Fibroblast of the conjunctiva (primary cell): ENCODE measurements at places on chromosomes 3 and 15.

DNA sequence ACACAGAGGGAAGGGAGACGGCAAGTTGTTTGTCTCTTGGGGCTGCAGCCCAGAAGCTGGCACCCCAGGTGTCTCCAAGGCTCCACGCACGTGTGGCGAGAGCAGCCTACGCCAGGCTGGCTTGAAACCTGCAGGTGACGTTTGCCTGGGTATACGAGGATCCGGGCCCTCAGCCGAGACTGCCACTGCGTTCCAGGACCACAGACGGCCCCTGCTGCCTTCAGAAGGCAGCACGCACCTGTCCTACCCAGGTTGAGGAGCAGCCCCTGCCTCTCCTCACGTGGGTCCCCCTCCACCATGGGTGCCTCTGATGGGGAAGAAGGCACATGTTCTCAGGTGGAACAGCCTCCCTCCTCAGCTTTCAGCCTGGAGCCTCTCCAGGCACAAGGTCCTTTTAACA, 75.3 kb upstream of the PRR20G start:
- DNase-seq = no peak

DNA sequence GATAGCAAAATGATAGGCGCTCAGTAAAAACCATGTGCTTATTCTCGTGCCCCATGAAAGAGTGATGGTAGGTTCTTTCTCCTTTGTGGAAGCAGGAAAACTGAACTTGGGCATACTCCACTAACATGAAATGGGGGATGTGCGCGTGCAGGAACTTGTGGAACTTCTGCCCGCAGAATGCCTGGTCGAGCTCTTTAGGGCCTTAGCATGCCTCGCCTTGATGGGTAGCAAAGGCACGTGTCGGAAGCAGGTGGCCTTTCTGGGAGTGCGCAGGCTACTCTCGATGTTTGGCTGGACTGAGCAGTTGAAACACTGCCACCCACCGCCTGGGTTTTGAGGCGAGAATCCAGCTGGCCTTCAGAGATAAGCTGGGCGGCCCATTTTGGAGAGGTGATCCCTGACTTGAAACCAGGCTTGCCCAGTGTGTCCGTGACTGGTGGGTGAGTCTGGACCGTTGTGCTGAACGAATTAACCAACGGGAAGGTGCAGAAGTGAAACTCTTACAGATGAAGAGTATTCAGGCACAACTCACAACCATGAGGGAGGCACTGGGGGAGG, 842 bp downstream of the PCCB start:
- peak; percentile 16 for DNase-seq

- DNase-seq = no peak
Observed at GRCh38 chr3:50358355-50358910, 888 bp downstream of the TMEM115 start.

- no peak for DNase-seq
Observed at GRCh38 chr15:86620157-86620556, 540.5 kb downstream of the AGBL1 start.

DNA sequence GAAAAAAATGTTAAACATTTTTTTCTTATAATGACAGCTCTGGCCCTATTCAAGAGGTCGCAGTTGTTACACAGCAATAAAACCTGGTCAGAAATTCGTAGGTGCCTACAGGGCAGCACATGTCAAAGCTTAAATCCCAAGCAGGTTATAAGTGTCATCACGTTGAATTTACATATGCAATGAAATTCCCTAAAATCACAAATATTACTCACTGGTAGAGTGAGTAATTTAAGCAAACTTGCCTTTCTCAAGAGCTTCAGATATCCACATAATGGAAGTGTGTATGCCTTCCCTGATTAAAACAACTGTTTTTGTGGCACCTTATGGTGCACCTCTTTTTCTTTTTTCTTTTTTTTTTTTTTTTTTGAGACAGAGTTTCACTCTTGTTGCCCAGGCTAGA, 90.7 kb upstream of the FNDC3B start:
- DNase-seq = no peak

- DNase-seq = peak; percentile 80
Observed at GRCh38 chr3:14203521-14204079, 25.0 kb downstream of the LSM3 start.
